ENCODE measurements at places on chromosomes 12 and 14. TPM values are rescaled to one million over a fixed set of nuclear protein-coding genes. Genes with fewer than 3 reads are reported as not detected.

Gene KRT4
- total RNA-seq: not detected

Gene VRTN
- total RNA-seq: not detected

Gene KLRC1
- 0.26 TPM for total RNA-seq

Gene CPNE6
- total RNA-seq: not detected

Gene CCDC175
- total RNA-seq: not detected

Gene NPAS3
- total RNA-seq: not detected

Gene SRRM4
- total RNA-seq: not detected

Gene REM2
- total RNA-seq: 1.3 TPM

Gene ANKRD33
- total RNA-seq: not detected

Gene TCTN1
- 3.5 TPM for total RNA-seq
